COR-L47 (cell line): ENCODE measurements at places on chromosomes 2 and 18.

GRCh38 chr2:150339951-150340350 is 147.5 kb downstream of the RND3 start:
- DNase-seq = peak; percentile 76

DNA sequence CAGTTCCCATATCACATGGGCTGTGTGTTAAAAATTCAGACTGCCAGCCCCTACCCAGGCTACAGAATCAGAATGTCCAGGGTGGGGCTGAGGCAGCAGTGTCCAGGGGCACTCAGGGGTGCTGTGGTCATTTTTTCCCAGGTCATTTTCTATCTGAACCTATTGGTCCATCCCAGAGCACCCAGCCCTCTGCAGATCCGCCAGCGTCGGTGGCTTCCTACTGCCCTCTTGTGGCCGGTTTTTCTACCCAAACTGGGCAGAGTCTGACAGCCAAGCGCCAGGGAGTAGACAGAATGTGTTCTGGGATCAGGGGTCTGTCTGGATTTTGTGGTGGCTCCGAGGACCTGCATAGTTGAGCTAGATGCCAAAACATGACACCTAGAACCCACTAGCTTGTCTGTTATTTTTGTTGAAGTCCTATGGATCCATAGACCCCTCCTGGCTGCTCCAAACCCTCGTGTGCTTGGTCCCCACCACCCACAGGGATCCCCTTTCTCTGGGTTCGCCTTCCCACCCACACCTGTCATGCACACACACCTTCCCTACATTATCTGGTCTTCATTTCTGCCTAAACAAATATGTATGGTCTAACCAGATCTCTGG is 34.1 kb upstream of the RMDN2 start:
- DNase-seq = peak; percentile 61

DNA sequence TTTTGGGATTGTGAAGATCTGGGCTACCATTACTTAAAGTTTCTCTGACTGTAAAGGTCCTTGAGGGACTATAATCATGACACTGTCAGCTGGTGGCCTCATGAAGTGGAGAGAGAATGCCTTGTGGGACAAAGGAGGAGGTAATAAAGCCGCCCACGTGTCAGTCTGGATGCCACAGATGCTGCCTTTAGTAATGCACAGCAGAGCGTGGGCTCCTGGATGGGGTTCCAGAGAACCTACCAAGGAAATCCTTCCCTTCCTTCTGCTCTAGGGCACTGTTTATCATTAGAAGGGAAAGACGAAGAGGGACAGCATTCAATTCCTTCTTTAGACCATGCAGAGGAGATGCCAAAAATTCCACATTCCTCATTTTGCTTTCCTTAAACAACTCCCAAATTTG is 63.5 kb downstream of the COL5A2 start:
- DNase-seq = no peak

- DNase-seq = no peak
Measured at GRCh38 chr18:77141401-77142118, 9.0 kb upstream of the MBP start.

DNA sequence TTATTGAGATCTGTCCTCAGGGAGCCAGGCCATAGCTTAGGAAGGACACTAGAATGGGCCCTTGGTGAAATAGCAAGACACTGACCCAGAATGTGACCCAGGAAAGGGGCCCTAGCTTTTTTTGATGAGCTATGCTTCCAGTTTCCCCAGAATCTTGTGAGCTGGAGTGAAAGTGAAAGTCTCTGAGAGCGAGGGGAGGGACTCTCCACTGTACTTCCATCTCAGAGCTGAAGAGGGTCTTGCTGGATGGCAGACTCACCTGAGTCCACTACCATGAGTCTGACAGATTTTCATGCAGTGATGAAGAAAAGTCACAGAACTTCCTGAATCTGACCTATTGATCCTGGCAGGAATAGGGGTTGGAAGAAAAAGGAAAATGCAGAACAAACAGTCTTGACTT is 3.1 kb downstream of the ARHGAP25 start:
- no peak for DNase-seq

DNA sequence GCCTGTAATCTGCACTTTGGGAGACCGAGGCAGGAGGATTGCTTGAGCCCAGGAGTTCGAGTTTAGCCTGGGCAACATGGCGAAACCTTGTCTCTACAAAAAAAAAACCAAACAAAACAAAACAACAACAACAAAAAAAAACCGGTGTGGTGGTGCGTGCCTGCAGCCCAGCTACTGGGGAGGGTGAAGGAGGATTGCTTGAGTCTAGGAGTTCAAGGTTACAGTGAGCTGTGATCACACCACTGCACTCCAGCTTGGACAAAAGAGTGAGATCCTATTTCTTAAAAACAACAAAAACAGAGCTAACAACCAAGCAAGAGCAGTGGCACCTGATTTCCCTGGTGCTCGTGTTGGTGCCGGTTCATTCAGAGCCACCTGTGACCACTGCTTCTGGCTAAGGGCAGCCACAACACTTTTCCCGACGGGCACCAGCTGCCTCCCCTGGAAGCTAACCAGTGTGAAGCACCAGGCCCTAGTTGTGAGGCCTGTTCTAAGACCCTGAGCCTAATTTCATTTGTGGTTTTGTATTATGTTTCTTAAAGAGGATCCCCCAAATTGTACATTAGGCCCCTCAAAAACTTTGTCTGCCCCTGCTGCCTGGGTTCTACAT is 1.3 kb downstream of the AOX1 start:
- no peak for DNase-seq

GRCh38 chr18:3830604-3831003 is 380.6 kb downstream of the TGIF1 start:
- DNase-seq = no peak

DNA sequence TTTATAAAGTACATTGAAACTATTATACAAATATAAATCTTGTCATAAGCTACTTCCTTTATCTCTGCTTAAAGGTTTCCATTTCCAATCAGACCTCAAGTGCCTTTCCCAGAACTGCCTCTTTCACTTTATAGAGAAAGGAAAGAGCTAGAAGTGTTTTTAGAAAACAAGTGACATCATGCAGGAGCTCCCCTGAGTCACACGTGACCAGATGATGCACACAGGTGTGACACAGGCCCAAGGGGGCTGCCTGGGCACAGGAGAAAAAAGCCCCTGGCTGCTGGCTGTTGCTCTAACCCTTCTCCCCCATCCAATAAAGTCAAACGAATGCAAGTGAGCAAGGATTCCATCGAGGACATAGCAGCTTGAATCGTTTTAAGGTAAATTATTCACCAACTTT is 21.4 kb upstream of the SH3BP4 start:
- DNase-seq = no peak
